ENCODE measurements at places on chromosomes 2 and 18.

DNA sequence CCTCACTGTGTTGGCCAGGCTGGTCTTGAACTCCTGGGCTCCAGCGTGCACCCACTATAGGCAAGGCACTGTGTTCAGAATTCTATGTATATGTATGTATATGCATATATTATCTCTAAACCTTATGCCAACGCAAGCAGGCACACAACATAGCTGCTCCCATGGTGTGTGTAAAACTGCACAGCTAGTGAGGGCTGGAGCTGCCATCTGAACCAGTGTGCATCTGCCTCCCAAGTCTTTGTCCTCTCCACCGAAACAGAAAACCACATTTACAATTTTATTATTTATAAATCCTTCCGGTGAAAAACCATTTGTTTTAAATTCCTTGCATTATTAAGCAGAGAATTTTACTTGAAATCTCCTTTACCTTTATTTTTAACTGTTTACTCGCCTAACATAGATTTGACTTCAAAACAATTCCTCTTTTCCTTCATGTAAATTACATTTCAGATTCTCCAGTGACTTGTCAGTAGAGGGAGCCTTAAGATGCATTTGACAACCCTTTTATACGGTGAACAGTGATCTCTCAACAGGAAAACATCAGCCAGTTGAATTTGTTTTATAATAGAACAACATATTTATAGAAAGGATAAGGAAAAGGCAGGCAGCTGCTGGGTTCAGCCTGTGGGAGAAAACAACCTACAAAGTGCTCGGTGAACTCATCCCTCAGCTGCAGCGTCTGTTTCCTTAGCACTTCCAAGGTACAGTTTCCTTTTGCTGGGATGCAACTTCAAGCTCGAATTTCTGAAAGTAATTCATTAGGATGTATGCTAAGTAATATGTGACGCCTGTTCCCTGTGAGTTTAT, 101.2 kb downstream of the MYT1L start:
- no peak for DNase-seq

GRCh38 chr2:158049129-158049855, 52.4 kb upstream of the UPP2 start:
- no peak for DNase-seq

- no peak for DNase-seq
Observed at GRCh38 chr2:209380293-209380692, 43.6 kb upstream of the MAP2 start.

DNA sequence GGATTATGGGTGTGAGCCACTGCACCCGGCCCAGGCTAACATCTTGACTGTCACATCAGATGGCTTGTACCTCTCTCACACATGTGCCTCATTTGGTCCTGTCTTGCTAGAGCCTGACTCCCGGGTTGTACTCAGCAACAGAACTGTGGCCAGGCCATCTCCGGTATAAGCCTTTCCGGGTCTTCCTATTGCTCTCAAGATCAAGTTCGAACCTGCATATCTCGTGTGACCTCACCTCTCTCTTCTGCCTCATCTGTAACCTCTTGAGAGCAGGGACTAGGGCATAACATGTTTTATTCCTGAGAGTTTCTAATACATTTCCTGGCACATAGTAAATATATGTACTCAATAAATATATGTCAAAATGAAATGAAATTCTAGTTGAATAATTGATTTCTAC, 114.0 kb downstream of the ACAA2 start:
- no peak for DNase-seq

DNA sequence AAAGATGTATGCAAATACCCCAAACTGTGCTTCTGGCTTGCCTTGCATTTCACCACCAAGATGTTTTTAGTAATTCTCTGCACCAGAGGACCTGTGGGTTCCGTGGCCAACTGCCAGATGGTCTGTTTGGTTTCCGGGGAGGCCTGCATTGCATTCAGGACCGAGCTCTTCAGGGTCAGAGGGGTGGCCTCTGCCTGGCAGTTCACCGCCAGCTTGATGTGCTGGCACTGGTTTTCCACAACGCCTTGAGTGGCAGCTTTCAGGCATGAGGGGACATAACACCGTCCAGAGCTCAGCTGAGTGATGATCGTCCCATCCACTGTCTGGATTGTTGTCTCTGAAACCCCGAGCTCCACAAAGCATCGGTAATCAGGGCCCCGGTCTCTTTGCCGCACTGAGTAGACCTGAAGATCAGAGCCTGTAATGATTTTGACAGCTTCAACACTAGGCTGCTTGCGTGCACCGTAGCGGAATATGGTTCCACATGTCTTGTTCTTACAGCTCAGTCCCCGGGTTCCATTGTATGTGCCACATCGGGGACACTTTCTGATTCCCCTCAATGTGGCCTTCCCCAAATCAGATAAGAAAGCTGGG, 9.4 kb downstream of the C2orf42 start:
- DNase-seq = no peak

GRCh38 chr2:177282181-177282641, 17.7 kb upstream of the NFE2L2 start:
- DNase-seq = no peak

- no peak for DNase-seq
Observed at GRCh38 chr18:33446604-33447003, 6.1 kb upstream of the CCDC178 start.

DNA sequence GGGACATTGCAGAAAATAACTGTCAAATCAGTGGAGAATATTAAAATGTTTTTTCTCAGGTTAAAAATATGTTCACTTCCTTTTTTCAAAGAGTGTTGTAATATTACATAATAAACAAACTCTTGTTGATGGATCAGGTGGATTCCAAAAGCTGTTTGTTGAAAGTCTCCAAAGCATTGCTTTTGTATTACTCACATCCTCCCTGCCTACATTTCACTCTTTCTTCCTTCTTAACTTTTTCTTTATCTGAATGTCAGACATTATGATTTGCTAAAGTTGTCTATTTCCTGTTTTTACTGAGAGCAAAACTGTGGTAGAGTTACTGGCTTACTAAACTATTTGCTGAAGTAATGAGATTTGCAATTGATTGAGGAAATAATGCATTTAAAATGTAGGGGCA, 92.1 kb downstream of the CDH19 start:
- no peak for DNase-seq

- DNase-seq = no peak
Observed at GRCh38 chr2:105801961-105802360, 57.2 kb downstream of the NCK2 start.

DNA sequence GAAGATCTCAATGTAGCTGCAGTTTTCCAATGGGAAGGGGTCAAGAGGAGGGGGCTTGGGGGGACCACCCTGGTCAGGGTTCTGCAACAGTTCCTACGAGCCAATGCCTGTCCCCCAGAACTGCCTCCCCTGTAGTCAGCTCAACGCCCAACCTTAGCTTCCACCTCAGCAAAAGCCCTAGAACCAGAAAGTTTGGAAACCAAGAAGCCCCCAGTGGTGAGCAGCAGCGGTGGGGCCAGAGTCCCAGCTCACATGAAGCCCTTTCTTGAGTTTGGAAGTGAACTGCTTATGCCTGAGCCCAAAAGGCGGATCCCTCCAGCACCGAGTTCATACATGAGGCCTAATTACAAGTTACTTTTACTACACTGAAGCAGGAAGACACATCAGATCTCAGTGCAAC, 162.4 kb downstream of the HDAC4 start:
- DNase-seq = no peak

DNA sequence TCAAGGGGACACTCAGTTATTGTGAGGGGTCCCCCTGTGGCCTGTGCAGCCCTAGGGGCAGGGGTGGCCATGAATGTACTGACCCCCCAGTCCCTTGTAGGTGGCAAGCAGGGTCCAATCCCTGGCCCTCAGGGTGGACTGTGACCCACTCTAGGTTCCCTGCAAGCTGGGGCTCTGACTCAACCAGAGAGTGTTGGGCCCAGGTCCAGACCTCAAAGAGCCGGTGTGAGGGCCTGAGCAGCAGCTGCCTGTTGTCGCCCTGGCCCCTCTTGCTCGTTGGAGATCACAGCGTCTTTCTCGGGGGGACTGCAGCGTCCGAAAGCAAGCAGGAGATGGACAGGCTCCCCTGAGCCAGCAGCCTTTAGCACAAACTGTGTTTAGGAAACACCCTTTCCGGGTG, 66.8 kb upstream of the ATG16L1 start:
- DNase-seq = no peak

DNA sequence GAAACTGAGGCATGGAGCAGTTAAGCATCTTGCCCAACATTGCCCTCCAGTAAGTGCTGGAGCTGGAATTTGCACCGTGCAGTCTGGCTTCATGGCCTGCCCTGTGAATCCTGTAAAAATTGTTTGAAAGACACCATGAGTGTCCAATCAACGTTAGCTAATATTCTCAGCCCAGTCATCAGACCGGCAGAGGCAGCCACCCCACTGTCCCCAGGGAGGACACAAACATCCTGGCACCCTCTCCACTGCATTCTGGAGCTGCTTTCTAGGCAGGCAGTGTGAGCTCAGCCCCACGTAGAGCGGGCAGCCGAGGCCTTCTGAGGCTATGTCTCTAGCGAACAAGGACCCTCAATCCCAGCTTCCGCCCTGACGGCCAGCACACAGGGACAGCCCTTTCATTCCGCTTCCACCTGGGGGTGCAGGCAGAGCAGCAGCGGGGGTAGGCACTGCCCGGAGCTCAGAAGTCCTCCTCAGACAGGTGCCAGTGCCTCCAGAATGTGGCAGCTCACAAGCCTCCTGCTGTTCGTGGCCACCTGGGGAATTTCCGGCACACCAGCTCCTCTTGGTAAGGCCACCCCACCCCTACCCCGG, 1.3 kb downstream of the PROC start:
- no peak for DNase-seq

All from activated CD4-positive, CD25-positive, alpha-beta regulatory T cell treated with anti-CD3 and anti-CD28 coated beads, Interleukin-2, amount 50 U/mL, for 16 hours (primary cell).